ENCODE measurements at places on chromosomes 7 and 10. TPM values are rescaled to one million over a fixed set of nuclear protein-coding genes. Genes with fewer than 3 reads are reported as not detected.

Gene WEE2
- 0.14 TPM for total RNA-seq

Gene AGAP6
- total RNA-seq, result 3.4 TPM

Gene CDK6
- total RNA-seq, result 85.1 TPM

Gene ZNF239
- total RNA-seq, result 4.2 TPM

Gene PTF1A
- total RNA-seq, result not detected

Gene COG5
- total RNA-seq, result 124 TPM

Gene ATP5MK
- total RNA-seq, result 130 TPM

All from nasal cavity respiratory epithelium epithelial cell of viscerocranial mucosa (primary cell).